ENCODE measurements at places on chromosomes 7 and 10. TPM values are rescaled to one million over a fixed set of nuclear protein-coding genes. Genes with fewer than 3 reads are reported as not detected.

Gene FAM221A
- total RNA-seq, result 9.4 TPM

Gene ASB10
- not detected for total RNA-seq

Gene MACC1
- 86.5 TPM for total RNA-seq

Gene SLC39A12
- total RNA-seq, result 0.17 TPM

Gene ASZ1
- not detected for total RNA-seq

Gene NSUN6
- 11.4 TPM for total RNA-seq

Gene AGAP4
- 12.1 TPM for total RNA-seq

Gene MEOX2
- total RNA-seq, result 7.3 TPM

Gene GPR85
- total RNA-seq, result 0.39 TPM

Gene TMEM178B
- 0.11 TPM for total RNA-seq

Gene TAS2R41
- total RNA-seq, result not detected

Gene SUMF2
- 85.9 TPM for total RNA-seq

Gene GRID2IP
- not detected for total RNA-seq

Gene UFSP1
- 3.3 TPM for total RNA-seq

Gene MNX1
- not detected for total RNA-seq

Gene LBX1
- total RNA-seq, result not detected

Gene KLLN
- total RNA-seq, result 0.46 TPM

Gene GRM3
- total RNA-seq, result not detected

Gene PRKCQ
- 7.4 TPM for total RNA-seq

Gene KCNMA1
- total RNA-seq, result 24.1 TPM

Gene FAM25G
- not detected for total RNA-seq

Gene RPEL1
- not detected for total RNA-seq

Gene PNLIPRP2
- 0.88 TPM for total RNA-seq

Gene MLXIPL
- total RNA-seq, result 39.8 TPM

Gene CAV2
- total RNA-seq, result 56.6 TPM

Gene NPVF
- total RNA-seq, result not detected

Gene FBXL13
- 1.6 TPM for total RNA-seq

Gene ACTR3C
- total RNA-seq, result 18.1 TPM

Gene CYP2W1
- not detected for total RNA-seq

Gene ZNF365
- total RNA-seq, result 1.1 TPM

Gene TWIST1
- total RNA-seq, result not detected

Gene BLOC1S2
- 44.1 TPM for total RNA-seq

Gene PDAP1
- 69.5 TPM for total RNA-seq

Gene POU6F2
- total RNA-seq, result 1.4 TPM

Gene CTAGE8
- 7.3 TPM for total RNA-seq

Gene SND1
- 107 TPM for total RNA-seq

Gene IL6
- 3.1 TPM for total RNA-seq

Measured in upper lobe of left lung (tissue), 6 donors.